Right ventricle myocardium inferior (tissue), 1 donor: ENCODE measurements at places on chromosomes 13 and 19. TPM values are rescaled to one million over a fixed set of nuclear protein-coding genes. Genes with fewer than 3 reads are reported as not detected.

Gene MUC16
- total RNA-seq, result 0.05 TPM

Gene OR7D2
- 0.08 TPM for total RNA-seq

Gene CEACAM7
- total RNA-seq, result not detected

Gene AMER2
- not detected for total RNA-seq

Gene ZNF230
- 2.1 TPM for total RNA-seq
